ENCODE measurements at places on chromosomes 7 and 10.
A peak's percentile ranks its signal among the peaks of the same experiment; 100 is the strongest.

DNA sequence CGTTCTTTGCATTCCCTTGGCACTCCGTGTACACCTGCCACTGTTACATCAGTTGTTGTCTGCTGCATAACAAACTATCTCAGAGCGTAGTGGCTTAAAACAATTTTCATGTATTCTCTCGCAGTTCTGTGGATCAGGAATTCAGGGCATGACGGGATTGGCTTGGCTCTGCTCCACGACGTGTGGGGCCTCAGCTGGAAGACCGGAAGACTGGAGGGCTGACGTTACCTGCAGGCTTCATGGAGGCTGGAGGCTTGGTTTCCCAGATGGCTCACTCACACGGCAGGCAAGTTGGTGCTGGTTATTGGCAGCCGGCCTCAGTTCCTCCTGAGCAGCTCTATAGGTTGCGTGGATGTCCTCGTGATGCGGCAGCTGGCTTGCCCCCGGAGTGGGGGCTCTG, 25.5 kb downstream of the NYAP1 start:
- no peak for DNase-seq

- DNase-seq, result no peak
These were observed 32.1 kb upstream of the GNA12 start for GRCh38 chr7:2876031-2876731.

DNA sequence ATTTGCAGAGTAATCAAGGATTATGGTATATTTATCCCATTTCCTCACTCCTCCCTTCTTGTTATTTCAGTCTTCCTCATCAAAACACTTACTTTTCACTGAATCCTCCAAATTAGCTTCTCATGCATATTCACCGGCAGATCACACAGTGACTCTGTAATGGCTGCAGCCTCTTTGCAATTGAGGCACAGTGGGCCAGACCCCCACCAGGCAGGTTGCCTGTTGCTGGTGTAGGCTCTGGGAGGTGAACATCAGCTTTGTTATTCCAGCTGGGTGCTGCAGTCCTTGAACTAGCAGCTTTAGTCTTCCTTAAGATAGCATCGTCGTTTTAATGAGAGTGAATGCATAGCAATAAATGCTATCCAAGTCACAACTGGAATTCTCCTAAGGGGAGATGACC, 449.3 kb downstream of the CNTNAP2 start:
- DNase-seq, result no peak

DNA sequence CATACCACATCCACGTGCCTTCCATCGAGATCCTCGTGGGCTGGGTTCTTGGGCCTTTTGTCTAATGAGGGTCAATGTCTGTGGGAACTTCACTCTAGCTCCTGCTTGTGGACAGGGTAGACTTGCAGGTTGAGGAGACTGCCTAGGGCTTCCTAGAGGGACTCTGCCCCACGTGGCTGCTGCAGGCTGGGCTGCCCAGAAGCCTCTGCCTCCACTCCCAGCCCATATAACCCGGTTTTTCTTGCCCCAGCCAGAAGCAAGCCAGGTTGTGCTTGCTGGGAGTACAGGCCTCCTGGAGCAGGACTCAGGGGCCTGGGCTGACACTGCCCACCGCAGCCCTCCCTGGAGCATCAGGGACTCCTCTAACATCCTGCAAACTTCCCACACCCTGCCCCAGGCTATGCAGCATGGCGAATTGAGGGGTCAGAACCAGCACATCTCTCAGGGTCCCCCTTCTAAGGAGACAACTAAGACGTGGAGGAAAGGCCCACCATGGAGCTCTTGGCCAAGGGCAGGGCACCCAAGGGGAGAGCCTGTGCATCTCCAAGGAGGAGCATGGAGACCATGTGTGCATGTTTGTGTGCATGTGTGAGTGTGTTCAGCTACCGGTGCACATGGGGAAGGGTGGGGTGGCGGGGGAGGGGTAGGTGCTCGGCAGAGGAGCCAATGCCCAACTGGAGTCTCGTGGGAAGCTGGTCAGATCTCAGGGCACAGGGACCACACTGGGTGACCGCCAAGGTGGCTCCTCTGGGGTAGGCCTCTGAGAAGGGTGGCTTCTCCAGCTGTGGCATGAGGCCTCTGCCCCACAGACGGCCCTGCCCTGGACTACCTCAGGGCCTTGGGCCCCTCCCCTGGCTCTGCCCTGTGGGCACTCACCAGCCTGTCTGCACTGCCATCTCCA, 62.6 kb downstream of the RASGEF1A start:
- peak; percentile 8 for DNase-seq

DNA sequence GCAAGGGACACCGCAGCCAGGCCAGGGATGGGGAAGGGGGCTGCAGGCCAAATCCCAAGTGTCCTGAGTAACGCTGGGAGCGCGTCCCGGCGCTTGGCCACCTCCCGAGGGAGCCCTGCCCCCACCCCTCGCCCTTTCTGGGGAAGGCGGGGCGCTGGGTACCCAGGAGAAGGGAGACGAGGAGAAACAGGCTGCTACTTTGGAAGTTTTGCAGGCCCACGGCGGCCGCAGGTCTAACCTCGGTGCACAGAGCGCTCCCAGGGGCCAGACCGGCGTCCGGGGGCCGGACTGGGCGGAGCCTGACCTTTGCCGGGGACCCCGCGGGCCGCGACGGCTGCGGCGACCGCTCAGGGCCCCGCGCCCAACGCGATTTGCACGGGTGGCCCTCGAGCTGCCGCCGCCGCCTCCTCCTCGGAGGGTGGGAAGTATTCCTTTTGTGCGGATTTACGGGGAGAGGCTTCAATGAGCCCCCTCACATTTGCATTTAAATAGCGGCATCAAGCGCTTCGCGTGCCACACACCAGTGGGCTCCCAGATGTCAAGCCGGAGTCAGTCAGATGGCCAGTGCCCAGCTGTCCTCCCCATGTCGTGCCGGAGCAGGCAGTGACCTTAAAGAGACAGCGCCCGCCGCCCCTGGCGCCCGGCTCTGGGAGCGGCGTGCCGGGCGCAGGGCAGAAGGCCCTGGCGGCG, 3.0 kb upstream of the EBF3 start:
- no peak for DNase-seq

- no peak for DNase-seq
These were observed 1.3 kb downstream of the SNX10 start for GRCh38 chr7:26292768-26293560.

GRCh38 chr7:124764847-124765400, 668 bp downstream of the GPR37 start:
- peak; percentile 16 for DNase-seq

DNA sequence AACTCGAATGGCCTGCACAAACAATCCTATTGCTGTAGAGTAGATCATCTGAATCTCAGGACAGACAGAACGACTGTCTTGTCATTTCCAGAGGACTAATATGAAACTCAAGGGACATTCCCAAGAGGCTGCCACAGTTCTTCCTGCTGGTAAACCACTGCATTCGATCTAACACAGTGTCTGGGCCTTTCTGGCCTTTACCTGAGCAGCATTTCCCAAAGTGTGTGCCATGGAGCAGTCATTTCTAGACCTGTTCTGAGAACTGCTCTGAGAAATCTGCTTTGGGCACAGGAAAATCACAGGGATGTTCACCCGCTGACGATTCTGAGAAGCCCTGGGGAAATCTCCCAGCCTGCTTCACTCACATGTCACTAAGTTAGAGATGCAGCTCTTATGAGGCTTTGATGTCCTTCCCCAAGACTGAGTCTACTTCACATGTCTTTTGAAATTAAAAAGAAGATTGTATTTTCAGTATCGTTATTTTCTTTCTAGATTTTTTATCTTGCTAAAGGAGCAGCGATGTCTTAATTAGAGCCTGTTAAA, 18.4 kb downstream of the GPNMB start:
- DNase-seq, result no peak

Measured in progenitor cell of endocrine pancreas (in vitro differentiated cells).